Karpas-422 (cell line): ENCODE measurements at places on chromosomes 16 and 17. TPM values are rescaled to one million over a fixed set of nuclear protein-coding genes. Genes with fewer than 3 reads are reported as not detected.

GRCh38 chr17:21029036-21029435, 13.8 kb downstream of the USP22 start:
- DNase-seq: no peak

- no peak for DNase-seq
These were observed 2.3 kb upstream of the IRX3 start for GRCh38 chr16:54288835-54289241.

DNA sequence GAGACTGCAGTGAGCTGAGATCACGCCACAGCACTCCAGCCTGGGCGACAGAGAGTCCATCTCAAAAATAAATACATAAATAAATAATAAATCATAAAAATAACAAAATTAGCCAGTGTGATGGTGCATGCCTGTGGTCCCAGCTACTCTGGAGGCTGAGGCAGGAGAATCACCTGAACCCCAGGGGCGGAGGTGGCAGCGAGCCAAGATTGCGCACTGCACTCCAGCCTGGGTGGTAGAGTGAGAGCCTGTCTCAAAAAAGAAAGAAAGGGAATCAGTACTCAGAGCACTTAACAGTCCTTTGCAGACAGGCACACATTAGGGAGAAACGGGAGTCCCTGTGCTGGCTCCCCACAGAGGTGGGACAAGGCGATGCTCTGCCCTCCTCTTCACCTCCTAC, 25.1 kb downstream of the MAPK8IP3 start:
- DNase-seq: no peak

- no peak for DNase-seq
These were observed 151.2 kb upstream of the TBX2 start for GRCh38 chr17:61248399-61248798.

- DNase-seq: no peak
These were observed 151.8 kb downstream of the ABCA8 start for GRCh38 chr17:68803164-68803929.

DNA sequence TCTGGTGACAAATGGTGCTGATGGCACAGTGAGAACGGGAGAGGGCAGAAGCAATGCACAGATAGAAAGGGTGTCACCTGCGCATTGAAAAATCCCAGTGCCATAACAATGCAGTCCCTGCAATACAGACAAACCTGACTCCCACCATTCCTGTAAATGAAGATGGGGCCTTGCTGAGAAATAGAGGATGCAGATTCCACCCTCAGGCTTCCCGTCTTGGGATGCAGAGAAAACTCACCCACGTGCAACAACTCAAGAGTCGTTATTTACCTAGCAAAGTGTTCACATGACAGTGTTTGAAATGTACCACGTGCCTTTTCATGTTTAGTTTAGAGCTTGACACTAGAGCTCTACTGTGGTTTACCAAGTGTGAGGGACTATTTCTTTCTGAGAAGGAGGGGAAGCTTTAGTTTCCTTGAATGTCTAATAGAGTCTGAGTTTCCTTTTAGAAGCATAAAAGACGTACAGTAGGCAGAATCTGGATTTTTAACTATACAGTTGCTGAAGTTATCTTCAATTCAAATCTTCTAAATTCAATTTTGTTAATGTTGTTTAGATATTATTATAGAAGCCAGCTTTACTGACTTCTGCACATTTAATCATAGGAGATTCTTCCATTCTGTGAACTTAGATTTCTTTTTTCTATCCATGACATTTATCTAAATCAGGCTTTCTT, 35.6 kb downstream of the WWOX start:
- DNase-seq: no peak

GRCh38 chr17:48616717-48617470, 1.8 kb upstream of the HOXB8 start:
- no peak for DNase-seq

The ACSM2B gene
- total RNA-seq: not detected in 2 replicates

The TERB1 gene
- total RNA-seq: not detected in 2 replicates
